MCF 10A (cell line): ENCODE measurements at places on chromosomes 16 and 17. TPM values are rescaled to one million over a fixed set of nuclear protein-coding genes. Genes with fewer than 3 reads are reported as not detected.

Gene TERB1
- total RNA-seq: 0.26 and 0.69 TPM in 2 replicates

Gene CMC2
- total RNA-seq: 83.0 and 102 TPM in 2 replicates

Gene KRTAP16-1
- total RNA-seq: not detected in 2 replicates

Gene TP53TG3D
- not detected in 2 replicates for total RNA-seq

Gene KRTAP4-9
- total RNA-seq: not detected in 2 replicates

Gene ACSM2A
- not detected in 2 replicates for total RNA-seq

Gene ABCA6
- total RNA-seq: 34.5 TPM in 2 replicates

Gene NKD1
- total RNA-seq: 0.07 and 0.29 TPM in 2 replicates

Gene KRT20
- not detected in 2 replicates for total RNA-seq

Gene BRIP1
- total RNA-seq: 3.4 and 4.7 TPM in 2 replicates

Gene NPIPB9
- total RNA-seq: 2.1 TPM in 2 replicates

Gene KRT40
- not detected in 2 replicates for total RNA-seq
